ENCODE measurements at places on chromosomes 12 and 14.
A peak's percentile ranks its signal among the peaks of the same experiment; 100 is the strongest.

DNA sequence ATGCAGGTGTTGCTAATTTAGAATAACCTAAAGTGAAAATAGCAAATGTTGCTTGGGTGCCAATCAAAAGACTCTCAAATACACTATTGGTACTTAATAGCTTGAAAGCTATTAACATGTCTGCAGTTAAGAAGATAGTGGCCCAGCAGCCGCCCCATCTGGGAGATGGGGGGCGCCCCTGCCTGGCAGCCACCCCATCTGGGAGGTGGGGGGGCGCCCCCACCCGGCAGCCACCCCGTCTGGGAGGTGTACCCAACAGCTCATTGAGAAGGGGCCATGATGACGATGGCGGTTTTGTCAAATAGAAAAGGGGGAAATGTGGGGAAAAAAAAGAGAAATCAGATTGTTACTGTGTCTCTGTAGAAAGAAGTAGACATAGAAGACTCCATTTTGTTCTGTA lies 923.1 kb upstream of the MDGA2 start:
- no peak for DNase-seq

GRCh38 chr12:116138781-116139180 lies 138.7 kb downstream of the MED13L start:
- no peak for DNase-seq

GRCh38 chr12:116365606-116366455 lies 88.3 kb upstream of the MED13L start:
- no peak for DNase-seq

GRCh38 chr12:92062539-92063493 lies 82.8 kb downstream of the BTG1 start:
- no peak for DNase-seq

- no peak for DNase-seq
Observed at GRCh38 chr12:41515953-41516352, 327.8 kb downstream of the PDZRN4 start.

DNA sequence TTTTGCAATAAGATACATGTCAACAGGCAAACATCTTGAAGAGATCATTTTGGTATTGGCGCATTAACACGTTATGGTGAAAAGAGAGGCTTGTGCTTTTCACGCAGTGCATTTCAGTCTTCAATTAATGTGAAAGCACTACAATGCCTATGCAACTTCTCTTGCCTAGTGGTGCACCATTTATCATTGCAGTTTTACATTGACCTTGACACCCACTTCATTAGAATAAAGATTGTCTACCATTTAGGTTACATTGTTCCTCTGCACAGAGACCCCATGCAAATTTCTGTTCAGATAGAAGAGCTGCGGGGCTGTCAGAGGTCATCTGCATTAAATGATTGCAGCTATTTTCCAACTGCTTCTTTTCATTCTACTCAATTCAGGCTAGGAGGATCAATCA lies 212.2 kb upstream of the NPAS3 start:
- DNase-seq = no peak

GRCh38 chr12:113048716-113049127 lies 7.8 kb upstream of the DTX1 start:
- peak; percentile 69 for DNase-seq

DNA sequence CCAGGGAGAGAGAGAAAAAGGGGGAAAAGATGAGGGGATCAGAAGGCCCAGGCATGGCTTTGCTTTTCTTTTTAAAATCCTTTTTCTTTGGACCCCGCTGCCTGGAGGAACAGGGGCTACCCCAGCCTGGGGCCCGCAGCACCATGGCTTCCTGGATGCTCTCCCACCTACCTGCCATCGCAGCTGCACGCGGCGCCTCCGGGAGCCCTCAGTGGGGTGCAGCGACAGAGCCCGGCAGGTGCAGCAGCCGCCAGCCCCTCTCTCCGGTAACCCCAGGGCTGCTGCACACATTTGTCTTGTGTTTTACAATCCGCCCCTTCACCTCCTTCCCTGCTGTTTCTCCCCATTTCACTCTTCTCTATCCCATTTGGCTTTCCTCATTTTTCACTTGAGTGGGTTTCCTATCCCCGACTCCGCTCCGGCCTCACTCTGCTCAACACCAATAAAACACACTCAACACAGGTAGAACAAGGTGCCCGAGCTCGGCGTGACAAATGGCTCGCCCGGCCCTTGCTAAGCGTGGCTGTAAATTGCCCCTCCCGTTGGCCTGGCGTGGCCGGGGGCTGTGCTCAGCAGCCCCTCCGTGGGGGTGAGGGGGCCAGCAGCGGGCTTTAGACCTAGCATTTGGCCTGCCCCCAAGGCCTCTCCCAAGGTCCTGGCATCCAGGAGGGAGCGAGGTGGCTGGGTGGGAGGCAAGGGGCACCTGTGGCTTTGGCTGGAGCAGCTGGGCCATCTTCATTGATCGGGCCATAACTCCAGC lies 52.6 kb upstream of the GPATCH2L start:
- DNase-seq = no peak

- no peak for DNase-seq
Observed at GRCh38 chr14:101588990-101589389, 27.7 kb downstream of the DIO3 start.

DNA sequence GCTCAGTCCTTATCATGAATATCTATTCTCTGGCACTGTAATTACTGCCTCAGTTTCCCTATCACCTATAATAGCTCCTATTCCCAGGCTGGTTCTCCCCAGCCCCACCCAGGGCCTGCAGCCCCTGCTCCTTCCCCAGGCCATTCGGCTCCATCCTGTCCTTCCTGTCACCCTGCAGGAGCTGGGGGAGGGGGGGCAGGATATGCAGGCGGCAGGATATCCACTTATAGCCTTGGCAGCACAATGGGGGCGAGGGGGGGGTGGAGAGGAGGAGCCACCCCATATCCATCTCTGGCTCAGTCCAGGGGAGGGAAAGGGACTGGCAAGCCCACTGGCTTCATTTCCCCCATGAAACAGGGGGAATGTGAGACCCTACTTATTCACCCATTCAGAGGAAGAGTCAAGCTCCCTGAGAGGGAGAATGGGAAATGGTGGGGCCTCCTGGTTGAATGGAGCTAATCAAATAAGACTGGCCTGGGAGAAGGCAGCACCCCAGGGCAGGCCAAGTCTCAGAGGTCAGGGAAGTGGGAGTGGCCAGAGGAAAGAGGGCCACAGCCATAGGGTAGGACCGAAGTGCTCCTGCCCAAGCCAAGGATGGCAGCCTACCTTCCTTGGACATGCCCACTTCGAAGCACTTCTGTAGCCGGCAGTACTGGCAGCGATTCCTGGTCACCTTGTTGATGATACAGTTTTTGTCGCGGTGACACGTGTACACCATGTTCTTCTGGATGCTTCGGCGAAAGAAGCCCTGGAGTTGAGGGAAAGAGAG lies 7.8 kb upstream of the ITGB7 start:
- DNase-seq = no peak

- DNase-seq = no peak
Observed at GRCh38 chr12:106721915-106722314, 52.6 kb upstream of the RIC8B start.

DNA sequence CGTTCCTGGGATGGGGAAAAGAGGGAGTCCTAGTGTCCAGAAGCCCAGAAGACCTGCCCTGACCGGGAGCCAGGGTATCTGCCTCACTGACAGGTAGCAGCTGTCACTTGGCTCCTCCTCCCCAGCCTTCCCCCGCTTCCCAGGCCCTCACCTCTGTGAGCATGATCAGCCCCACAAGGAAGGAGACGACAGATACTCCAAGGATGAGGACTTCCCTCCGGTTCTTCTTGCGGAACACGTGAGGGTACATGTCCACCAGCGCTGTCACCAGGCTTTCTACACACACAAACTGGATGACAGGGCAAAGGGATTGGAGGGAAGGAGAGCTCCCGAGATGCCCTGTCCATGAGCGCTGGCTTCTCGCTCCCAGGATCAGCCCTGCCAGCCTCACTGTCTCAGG lies 9.9 kb upstream of the SLC6A12 start:
- DNase-seq = no peak

GRCh38 chr14:75127903-75128595 lies 1.2 kb upstream of the NEK9 start:
- no peak for DNase-seq

GRCh38 chr12:46209914-46210872 lies 58.6 kb downstream of the SLC38A1 start:
- DNase-seq = peak; percentile 80

DNA sequence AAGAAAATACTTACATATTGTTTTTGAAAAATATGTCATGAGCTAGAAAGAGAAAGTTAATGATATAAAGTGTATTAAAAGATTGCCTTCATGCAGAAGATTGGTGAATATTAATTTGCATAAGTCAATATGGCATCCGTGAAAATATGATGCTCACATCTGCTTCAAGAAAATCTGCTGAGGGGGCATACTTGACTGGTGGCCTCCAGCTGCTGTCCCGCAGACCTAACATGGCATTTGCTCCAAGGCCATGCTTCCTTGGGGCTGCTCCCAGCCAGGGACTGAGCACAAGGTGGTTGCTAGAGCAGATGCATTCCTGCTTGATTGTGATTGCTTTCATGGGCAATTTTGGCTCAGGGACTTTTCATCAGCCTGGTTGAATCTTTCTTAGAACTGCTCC lies 133.8 kb downstream of the TTC6 start:
- DNase-seq = no peak

DNA sequence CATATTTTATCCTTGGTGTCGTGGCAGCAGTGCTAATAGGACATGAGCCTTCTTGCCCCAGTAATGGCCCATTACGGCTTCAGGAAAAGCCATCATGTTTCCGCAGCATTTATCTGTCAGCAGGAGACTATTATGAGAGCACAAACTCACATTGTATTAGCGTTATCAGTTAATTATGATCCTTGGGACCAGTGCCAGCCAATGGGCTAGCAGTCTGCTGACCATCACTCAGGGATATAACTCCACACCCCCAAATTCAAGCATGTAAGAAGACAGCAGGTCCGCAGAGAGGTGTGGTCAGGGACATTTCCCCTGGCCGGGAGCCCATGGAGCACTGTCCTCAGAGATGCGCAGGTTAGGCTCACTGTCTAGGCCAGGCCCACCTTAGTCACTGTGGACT lies 4.9 kb upstream of the ESRRB start:
- no peak for DNase-seq

GRCh38 chr12:96883571-96883970 lies 23.5 kb upstream of the NEDD1 start:
- no peak for DNase-seq

GRCh38 chr12:54270345-54270744 lies 9.6 kb downstream of the CBX5 start:
- DNase-seq = no peak

DNA sequence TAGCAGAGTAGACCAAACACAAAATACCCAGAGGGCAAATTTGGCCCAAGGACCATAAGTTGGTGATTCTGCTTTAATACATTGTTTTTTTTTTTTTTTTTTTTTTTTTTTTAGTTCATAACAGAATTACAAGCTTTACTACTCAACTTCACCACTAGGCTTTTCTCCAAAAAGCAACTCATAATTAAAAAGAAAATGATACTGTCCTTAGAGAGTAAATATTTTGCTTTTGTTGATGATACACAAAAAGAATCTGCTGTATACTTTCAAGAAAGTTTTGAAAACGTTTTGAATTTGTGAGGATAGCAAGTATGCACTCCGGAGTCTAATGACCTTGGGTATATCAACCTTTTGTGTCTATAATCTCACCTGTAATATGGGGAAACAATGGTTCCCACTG lies 68.9 kb upstream of the LMO3 start:
- DNase-seq = no peak

DNA sequence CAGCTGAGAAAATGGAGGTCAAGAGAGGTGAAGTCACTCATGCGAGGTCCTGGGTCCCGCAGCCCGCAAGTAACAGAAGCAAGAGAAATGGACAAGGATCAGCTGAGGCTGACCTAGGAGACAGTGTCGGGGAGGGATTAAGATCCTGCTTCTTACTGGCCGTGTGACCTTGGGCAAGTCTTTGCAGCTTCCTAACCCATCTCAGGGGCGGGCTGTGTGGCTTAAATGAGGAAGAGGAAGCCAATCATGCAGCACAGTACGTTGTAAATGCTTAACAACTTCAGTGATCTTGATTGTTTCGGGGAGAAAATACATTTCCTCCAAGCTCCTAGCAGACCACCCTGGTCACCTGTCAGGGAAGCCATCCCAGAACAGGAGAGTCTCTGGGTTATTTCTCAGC lies 7.1 kb upstream of the PGF start:
- no peak for DNase-seq

DNA sequence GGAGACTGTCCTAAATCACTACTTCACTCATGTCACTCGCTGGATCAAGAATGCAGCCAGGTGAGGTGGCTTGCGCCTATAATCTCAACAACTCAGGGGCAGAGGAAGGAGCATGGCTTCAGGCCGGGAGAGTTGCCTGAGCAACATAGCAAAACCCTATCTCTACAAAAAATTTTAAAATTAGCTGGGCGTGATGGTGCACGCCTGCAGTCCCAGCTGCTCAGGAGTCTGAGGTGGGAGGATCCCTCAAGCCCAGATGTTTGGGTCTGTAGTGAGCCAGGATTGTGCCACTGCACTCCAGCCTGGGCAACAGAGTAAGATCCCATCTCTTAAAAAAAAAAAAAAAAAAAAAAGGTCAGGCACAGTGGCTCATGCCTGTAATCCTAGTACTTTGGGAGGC lies 5.9 kb downstream of the SMAGP start:
- no peak for DNase-seq

GRCh38 chr14:92430686-92431085 lies 82.9 kb upstream of the RIN3 start:
- DNase-seq = no peak

GRCh38 chr12:109735051-109735521 lies 21.5 kb downstream of the FAM222A start:
- DNase-seq = no peak

GRCh38 chr12:58441483-58441882 lies 478.8 kb downstream of the LRIG3 start:
- no peak for DNase-seq

DNA sequence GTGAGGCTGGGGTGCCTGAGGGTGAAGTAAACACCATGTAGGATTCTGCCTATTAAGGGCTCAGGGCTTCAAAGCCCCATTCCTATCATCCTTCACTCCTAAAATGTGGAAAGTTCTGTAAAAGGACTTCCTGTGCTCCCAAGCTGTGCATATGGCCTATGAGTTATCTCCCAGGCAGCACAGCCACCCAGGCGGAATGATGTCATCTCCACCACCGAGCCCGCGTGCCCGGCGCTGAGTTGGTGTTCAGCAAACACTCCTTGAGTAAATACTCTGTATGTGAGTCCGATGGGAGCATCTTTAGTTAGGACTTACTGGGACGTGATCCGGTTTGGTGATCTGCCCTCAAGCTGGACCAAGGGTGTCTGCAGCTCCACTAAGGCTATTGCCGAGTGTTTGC lies 437.3 kb downstream of the MED13L start:
- DNase-seq = no peak

DNA sequence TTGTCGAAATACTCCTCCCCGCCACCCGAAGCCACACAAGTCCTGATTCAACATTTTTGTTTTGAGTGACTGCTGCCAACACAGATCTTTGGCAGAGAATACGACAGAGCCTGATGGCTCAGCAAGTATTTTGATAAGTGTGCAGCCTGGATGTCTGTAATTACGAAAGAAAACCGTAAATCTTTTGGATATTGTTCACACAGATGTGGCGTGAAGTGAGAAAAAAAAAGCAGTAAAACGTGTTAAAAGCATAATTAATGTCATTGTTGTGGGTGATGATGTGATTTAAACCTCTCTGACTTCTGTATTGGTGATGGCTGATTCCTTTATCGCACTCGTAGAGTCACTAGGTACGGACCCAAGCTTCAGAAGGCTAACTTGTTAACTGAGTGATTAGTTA lies 98.7 kb downstream of the PHETA1 start:
- DNase-seq = no peak
